ENCODE measurements at places on chromosomes 2 and 18.

GRCh38 chr2:144833075-144833637, 313.2 kb upstream of the ZEB2 start:
- DNase-seq: no peak

DNA sequence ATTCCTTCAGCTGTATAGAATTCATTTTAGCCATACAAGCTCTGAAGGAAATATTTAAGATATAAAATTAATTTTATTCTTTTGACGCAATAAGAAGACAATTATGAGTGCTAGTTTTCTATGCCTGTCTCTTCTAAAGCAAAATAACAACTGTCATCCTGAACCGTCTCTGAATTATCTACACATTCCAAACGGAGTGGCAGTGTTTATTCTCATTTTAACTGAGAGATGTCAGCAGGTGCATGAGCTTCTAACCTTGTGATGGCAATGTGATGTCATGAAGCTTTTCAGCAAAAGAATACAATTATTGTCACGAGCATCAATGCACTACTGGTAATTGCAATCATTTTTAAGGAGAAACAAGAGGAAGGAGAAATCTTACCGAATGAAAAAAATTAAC, 274.8 kb downstream of the SPAG16 start:
- DNase-seq: no peak

DNA sequence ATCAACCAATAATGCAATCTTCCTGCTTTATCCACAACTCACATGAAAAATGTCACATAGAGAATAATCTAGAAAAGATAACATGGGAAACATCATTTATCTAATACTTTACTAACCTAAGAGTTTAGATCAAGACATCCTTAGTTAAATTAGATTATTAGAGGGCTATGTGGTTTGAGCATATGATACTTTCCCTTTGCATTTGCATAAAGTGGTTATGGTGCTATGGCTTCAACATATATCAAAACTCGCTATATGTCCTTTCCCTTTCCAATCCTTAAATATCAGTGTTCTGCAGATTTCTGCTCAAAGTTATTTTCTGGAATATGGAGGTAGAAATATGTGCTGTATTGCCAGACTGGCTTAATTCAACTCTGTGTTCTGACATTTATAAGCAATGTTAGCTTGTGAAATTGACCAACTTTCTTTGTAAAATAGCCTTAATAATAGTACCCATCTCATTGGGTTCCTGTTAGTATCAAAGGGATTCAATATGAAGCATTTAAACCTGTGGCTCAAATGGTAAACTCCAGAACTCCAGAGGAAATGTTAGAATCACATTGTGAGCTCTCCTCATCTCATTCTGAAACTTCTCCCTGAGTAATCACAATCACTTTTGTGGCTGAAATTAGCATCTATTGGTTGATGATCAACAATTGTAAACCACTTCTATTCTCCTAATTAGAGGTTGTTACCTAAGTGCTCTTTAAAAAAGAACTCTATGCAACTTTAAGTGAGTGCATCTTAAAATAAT, 1089.9 kb upstream of the SLC39A10 start:
- DNase-seq: no peak

- no peak for DNase-seq
Observed at GRCh38 chr2:201813996-201814760, 7.8 kb downstream of the CDK15 start.

DNA sequence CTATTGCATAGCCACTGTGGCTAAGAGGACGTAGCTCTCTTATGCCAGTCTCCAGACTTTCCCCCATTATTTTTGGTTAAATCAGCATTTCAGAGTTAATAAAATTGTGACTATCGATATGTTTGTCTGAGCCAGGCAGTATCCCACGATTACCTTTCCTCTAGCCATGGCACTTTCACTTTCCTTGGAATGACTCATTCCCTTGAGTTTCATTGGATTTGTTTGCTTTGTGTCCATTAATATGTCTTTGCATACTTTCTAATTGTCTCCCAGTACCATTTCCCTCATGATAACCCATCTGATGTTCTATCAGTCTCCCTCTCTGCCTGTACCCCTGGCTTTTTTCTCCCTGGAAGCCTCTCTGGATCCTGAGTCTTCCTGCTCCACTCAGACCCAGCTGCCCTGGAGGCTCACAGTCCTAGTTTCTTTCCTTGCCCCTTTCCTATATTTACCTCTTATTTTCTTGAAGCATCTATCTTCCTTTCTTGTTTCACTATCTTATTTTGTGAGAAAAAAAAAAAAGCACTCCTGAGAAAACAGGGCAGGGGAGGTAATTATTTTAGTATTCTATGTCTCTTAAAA, 126.1 kb downstream of the MTX2 start:
- DNase-seq: no peak

DNA sequence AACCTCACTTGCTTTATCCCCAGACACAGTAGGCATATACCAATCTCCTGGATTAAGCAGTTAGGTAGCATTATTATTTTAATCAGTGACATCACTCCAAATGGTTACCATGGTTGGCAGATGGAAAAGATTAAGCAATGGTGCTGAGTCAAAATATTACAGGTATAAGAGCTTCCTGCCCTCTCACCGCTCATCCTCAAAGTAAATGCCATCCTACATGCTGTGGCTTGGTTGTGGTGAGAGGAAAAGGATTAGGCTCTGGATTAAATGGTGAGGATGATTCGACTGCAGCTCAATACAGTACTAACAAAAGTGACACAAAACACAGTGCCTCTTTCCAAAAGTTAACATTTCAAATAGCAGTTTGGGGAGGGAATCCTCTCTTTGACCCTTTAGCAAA, 108.9 kb upstream of the ACAA2 start:
- DNase-seq: no peak

DNA sequence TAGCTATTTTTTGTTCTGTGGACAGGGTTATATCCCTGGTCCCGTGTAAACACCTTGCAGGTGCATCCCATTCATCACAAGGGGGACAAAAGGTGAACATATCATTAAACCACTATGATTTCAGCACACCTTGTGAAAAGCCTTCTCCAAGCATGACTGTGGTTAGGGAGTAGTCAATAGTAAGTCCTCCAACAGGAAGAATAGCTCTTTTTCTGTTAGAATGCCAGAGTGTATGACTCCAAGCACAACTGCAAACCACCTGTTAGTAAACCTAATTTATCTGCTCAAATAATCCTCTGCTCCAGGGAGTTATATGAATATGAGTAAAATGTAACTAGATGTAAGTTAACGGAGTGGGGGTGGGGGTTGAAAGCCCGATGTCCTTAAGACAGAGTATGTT, 240.5 kb downstream of the AGPS start:
- no peak for DNase-seq

DNA sequence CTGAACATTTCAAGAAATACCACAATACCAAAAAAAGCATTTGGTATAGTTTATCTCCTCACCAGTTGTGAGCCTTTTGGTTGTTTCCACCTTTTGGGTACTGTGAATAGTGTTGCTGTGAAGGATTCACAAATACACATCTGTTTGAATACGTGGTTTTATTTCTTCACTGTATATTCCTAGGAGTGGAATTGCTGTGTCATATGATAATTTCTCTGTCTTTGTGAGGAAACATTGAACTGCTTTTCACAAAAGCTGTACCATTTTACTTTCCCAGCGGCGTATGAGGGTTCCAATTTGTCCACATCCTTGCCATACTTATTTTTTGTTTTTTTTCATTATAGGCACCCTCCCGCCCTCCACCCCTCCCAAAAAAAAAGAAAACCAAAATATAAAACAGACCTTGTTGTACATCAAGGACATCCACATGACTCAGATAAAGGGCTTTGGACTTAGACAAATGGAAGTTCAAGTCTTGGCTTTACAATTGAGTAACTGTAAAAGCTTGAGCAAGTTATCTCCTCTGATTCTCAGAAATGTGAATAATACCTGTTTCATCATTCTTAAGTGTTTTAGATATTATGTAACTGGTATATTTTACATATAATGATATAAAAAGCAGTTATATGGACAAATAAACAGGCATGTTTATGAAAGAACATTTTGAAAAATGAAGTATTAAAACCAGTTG, 19.0 kb downstream of the UBE2E3 start:
- DNase-seq: no peak

GRCh38 chr2:11688222-11689069, 18.5 kb upstream of the NTSR2 start:
- peak; percentile 88 for DNase-seq

- DNase-seq: no peak
Observed at GRCh38 chr2:228590681-228591080, 409.2 kb upstream of the SPHKAP start.

DNA sequence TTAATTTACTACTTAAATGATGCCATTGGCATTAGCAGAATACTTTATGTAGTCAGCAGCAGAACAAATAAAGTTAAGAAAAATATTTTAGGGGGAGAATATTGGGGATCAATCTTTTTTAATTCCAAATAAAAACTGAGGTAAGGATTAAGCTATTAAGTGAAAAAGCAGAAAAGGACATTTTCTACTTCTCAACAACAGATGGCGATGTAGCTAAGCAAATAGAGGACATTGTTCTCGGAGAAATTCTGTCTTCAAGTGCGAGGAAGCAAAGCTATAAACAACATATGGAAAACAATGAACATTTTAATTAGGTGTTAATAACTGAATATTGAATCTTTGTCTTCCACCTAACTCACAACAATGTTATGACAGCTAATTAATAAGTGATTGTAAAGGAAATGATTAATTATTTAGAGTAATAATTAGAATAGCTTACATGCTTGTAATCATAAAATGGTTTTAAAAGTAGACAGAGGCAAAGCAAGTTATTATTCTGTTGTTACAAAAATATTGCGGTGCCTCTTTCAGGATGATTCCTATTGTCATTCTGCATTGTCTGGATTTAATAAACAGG, 32.9 kb upstream of the CCDC93 start:
- DNase-seq: no peak

GRCh38 chr2:223537651-223538601, 64.2 kb downstream of the SCG2 start:
- no peak for DNase-seq

DNA sequence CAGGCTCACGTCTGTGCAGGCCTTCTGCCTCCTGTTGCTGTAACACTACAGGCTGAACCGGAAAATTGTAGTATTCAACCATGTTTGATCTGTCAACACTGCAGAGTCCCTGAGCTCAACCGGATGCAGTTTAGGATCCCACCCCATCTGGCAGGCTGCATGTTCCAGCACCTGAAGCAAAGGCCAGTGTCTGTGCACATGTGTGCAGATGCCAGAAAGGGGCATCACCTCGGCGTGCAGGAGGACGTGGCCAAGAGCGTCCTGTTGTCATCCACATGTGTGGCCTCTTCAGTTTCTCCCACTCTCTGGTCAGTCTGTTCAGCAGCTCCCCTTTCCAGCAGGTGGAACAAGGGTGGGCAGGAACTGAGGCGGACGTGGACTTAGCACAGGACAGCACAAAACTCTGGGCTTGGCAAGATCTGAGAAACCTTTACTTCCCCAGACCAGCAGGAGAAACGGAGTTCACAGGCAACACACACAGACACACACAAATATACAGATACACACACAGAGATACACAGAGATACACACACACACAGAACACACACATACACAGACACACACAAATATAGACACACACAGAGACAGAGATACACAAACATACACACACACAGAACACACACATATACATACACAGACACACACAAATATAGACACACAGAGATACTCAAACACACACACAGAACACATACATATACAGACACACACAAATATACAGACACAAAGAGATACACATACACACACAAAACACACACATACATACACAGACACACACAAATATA, 111.3 kb downstream of the NDUFA10 start:
- DNase-seq: no peak

DNA sequence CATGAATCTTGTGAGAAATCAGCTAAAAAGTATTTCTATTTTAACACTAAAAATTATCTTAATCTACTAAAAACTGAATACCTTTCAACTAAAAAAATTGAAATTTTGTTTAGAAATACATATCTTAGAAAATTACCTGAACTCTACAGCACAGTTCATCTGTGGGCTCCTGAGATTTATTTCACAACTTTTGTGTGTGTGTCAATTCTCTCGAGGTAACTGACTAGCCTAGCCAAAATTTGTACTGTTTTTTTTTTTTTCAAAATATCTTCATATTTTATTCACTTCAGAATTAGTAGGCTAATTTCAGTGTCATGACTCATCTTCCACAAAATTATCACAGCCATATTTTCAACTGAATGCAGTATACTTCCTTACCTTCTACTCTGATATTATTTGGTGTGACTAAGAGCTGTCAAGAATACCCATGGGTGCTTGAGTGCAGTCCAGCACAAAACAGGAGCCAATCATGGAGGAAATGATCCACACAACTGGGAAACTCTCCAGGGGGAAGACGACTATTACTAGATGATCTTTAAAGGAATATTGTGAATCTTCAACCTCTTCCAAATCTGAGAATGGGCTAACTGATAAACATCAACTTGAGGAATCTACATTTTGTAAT, 174.6 kb downstream of the ZNF385B start:
- DNase-seq: no peak

DNA sequence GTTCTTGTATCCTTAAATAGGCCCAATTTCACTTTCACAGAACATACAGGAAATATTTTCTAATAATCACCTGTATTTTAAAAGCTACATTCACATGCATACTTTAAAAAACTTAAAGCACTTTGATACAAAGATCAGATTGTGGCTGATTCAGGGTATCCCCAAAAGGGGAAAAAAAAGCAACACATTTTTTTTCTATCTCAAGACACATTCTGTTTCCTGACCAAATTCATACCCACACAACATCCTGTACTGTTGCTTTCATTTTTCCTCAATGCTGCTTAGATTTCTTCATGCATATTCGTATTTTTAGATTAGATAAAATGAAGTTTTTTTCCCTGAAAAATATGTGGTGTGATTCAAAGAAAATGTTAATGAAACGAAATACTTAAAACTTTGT, 122.5 kb downstream of the TMEFF2 start:
- no peak for DNase-seq

GRCh38 chr2:21916934-21917522, 793.3 kb downstream of the TDRD15 start:
- no peak for DNase-seq

DNA sequence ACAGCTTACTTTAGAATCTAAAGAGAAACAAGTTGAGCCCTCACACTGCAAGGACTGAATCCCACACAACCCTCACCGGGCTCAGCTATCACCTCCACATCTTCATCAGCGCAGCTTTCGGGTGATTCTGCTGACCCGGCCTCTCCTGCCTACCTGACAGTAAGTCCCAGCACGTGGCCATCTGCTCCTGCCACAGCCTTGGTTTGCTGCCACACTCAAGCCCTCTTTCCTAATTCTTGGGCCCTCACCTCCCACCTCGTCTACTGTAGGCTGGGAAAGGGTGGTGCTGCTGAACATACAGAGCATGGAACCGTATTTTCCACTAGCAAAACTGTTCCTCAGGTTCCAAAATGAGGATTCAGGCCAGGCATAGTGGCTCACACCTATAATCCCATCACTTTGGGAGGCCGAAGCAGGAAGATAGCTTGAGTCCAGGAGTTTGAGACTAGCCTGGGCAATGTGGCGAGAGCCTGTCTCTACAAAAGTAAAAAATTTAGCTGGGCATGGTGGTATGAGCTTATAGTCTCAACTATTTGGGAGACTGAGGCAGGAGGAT, 55.3 kb upstream of the HAAO start:
- peak; percentile 16 for DNase-seq

GRCh38 chr2:175103191-175103590, 64.8 kb downstream of the ATF2 start:
- no peak for DNase-seq
